Esophagus squamous epithelium (tissue), 5 donors: ENCODE measurements at places on chromosomes 5 and 9.

DNA sequence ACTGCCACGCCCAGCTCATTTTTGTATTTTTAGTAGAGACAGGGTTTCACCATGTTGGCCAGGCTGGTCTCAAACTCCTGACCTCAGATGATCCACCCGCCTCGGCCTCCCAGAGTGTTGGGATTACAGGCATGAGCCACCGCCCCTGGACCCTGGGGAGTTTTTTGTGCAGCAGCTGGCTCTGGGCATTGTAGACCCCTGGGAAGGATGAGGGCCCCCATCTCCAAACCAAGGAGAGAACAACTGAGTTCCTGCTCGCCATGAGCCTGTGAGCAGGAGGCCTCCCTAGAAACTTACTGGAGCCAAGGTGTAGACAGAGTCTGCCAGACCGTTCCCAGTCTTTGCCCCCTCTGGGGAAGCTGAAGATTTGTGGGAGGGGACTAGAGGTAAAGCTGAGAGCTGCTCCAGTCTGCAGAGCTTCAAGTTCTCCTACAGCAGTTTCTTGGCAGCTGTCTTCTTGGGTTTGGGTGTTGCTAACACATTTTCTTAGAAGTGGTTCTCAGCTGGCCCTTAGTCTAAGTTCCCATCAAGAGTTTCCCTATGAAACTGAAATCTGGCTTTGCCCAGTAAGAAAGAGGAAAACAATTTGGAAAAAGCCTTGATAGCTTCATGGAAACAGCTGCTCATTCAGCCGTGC, 12.4 kb downstream of the NUDT2 start:
- DNase-seq = no peak

- no peak for DNase-seq
These were observed 13.3 kb upstream of the GADD45G start for GRCh38 chr9:89591274-89592212.

GRCh38 chr5:172870291-172870714, 36.3 kb downstream of the ERGIC1 start:
- DNase-seq = no peak

- no peak for DNase-seq
These were observed 36.5 kb downstream of the PLEKHG4B start for GRCh38 chr5:128446-128845.

GRCh38 chr5:8897316-8897715, 648.6 kb downstream of the SEMA5A start:
- no peak for DNase-seq
